ENCODE measurements at places on chromosomes 16 and 17.

- DNase-seq, result no peak
Observed at GRCh38 chr16:6146874-6147425, 1049.4 kb upstream of the EEF2KMT start.

GRCh38 chr17:68399638-68400403 lies 57.5 kb downstream of the WIPI1 start:
- DNase-seq, result peak; percentile 76

DNA sequence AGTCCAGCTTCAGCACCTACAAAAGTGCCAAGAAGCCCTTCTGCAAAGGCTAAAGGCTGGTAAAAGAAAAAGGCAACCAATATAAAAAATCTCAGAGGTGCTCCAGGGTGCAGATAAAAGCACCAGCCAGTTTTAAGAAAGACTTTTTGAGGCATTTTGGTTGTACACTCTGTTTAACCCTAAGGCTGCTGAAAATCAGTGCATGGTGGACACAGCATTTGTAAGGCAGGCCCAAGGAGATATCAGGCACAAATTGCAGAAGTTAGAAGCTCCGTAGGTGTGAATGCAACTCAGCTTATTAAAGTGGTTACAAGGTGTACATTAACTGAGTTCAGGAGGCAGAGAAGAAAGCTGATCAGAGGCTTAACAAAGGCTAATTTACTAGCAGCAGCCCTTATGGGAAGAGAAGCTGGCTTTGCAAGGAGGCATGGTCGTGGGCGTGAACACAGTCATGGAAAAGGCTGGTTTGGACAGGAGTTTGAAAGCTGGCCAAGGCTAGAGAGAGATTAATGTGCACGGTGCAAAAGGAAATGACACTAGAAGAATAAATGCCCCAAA lies 21.1 kb downstream of the ACSM1 start:
- peak; percentile 18 for DNase-seq

DNA sequence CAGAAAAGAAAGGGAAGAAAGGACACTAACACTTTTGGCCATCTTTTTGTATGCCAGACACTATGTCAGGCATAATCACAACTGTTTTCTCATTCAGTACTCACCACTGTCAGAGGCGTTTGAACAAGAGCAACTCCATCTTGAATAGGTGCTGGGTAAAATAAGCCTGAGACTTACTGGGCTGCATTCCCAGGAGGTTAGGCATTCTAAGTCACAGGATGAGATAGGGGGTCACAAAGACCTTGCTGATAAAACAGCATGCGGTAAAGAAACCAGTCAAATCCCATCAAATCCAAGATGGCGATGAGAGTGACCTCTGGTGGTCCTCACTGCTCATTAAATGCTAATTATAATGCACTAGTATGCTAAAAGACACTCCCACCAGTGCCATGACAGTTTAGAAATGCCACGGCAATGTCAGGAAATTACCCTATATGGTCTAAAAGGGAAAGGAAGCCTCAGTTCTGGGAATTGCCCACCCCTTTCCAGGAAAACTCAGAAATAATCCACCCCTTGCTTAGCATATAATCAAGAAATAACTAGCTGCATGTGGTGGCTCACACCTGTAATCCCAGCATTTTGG lies 14.9 kb upstream of the LYRM9 start:
- no peak for DNase-seq

- no peak for DNase-seq
Observed at GRCh38 chr17:37405955-37406634, 541 bp downstream of the ACACA start.

- peak; percentile 50 for DNase-seq
Observed at GRCh38 chr17:32281011-32281451, 15.4 kb downstream of the RHBDL3 start.

GRCh38 chr16:86554917-86555703 lies at the start of gene MTHFSD:
Gene MTHFSD (minus strand): TSS chr16:86555235. CDS start chr16:86555184, 51 bp downstream.
- peak; percentile 94 for DNase-seq

DNA sequence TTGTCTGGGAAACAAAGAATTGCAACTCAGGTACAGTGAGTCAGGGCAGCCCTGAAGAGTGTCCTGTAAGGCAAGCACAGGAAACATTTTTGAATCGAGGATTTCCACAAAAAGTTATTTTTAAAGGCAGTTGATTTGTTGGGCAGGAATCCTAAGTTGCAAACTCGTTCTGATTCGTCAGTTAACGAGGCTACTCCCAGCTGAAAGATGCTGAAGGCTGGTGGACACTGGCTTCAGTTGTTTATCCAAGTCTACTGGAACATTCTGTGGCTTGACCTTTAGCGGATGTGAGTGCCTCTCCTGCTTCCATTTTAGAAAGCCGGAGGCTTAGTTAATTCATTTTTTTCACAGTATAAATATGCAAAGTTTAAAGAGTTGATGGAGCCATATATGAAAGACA lies 84.2 kb downstream of the KCNJ12 start:
- DNase-seq, result peak; percentile 46

DNA sequence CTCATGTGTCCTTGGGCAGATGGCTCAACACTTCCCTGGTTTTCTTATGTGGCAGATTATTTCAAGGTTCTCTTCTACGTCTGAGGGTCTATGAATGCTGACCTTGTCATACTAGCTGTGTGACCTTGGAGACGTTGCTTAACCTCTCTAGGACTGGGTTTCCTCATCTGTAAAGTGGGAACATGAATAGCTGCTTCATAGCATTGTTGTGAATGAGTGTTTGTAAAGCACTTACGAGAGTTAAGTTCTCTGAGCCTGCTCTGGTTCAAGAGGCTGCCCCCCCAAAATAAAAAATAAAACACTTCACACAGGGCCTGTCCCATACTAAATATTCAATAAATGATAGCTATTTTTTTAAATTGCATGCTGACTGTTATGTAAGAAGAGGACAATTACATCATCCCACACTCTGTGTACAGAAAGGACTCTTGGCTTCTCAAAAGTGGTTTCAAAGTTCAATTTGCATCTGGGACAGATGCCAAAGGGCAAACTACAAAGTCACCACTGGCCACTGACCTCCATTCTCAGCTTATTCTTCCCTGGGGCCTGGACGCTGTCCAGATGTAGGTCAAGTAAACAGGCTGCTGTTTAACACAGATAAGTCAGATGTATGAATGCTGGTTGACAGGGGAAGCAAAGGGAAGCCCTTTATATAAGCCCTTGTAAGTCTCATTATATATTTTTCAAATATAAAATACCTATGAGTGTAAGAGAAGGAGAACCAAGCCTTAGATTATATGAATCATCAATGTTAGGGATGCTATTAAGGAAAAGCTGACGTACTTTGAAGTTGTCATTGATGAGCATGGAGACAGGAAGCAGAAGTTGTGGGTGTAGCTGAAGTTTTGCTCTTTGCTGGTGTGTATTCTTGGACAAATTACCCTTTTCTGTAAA lies 15.4 kb upstream of the NDEL1 start:
- DNase-seq, result peak; percentile 83

- no peak for DNase-seq
Observed at GRCh38 chr17:64603987-64604386, 58.1 kb downstream of the SMURF2 start.

DNA sequence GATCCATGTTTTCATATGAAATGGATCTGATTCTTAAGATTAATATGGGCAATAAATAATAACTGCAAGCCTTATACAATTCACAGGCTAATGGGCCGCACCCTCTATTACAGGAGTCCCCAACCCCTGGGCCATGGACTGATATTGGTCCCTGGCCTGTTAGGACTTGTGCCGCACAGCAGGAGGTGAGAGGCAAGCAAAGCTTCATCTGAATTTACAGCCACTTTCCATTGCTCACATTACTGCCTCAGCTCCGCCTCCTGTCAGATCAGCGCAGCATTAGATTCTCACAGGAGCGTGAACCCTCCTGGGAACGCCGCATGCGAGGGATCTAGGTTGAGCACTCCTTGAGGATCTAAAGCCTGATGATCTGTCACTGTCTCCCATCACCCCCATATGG lies 26.8 kb downstream of the METTL16 start:
- DNase-seq, result no peak

DNA sequence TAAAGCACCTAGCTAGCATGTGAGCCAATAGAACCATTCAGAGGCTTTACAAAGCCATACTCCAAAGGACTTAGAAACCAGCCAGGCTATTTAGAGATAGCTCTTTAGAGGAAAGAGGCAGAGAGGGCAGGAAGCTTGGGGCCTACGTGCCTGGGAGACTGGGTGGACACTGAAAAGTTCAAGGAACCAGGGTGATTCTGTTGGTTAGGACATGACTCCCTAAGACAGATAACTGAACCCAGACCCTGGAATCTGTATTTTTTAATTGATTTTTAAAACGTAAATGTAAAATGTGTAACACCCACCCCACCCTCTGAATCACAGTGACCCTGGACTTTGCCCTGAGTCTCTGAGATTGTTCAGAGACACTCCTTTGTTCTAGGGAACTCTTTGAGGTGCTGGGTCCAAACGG lies 16.1 kb upstream of the GNA13 start:
- no peak for DNase-seq

GRCh38 chr17:79923974-79924638 lies 84.9 kb upstream of the CBX4 start:
- peak; percentile 34 for DNase-seq
